Fibroblast of lung (primary cell): ENCODE measurements at places on chromosomes 7 and 10. TPM values are rescaled to one million over a fixed set of nuclear protein-coding genes. Genes with fewer than 3 reads are reported as not detected.

Gene ZNF488
- under 0.01 TPM in 1 of 2 replicates, not detected in the other for total RNA-seq

Gene GPER1
- 1.5 and 2.3 TPM in 2 replicates for total RNA-seq

Gene HHEX
- 3.1 and 3.5 TPM in 2 replicates for total RNA-seq

Gene C10orf53
- total RNA-seq: not detected in 2 replicates

Gene LAMB4
- total RNA-seq: under 0.01 and 0.17 TPM in 2 replicates

Gene SH2D4B
- not detected in 2 replicates for total RNA-seq

- no peak overlapping the region for H3K4me3 ChIP-seq
- DNase-seq: no peak
- no peak overlapping the region for H3K27ac ChIP-seq
- no peaks in the 10 kb centered on the region for H3K4me1 ChIP-seq
- no peaks in the 10 kb centered on the region for H3K27me3 ChIP-seq
- no peaks in the 10 kb centered on the region for H3K36me3 ChIP-seq
Measured at GRCh38 chr7:129385116-129385515, 49.1 kb upstream of the STRIP2 start.

- DNase-seq: peak; percentile 41
- peaks cover 15% of the 10 kb centered on the region for H3K27me3 ChIP-seq
- H3K36me3 ChIP-seq: no peaks in the 10 kb centered on the region
- peaks cover 5% of the 10 kb centered on the region for H3K4me1 ChIP-seq
- no peak overlapping the region for H3K4me3 ChIP-seq
- no peak overlapping the region for H3K27ac ChIP-seq
Measured at GRCh38 chr10:43961523-43962345, 313.1 kb upstream of the ZNF32 start.

- peaks cover 21% of the 10 kb centered on the region for H3K4me1 ChIP-seq
- H3K27ac ChIP-seq: peak overlapping the region; percentile 98
- DNase-seq: peak; percentile 75
- H3K36me3 ChIP-seq: no peaks in the 10 kb centered on the region
- no peaks in the 10 kb centered on the region for H3K27me3 ChIP-seq
Measured at GRCh38 chr10:104297697-104298660, 29.0 kb downstream of the GSTO2 start.

DNA sequence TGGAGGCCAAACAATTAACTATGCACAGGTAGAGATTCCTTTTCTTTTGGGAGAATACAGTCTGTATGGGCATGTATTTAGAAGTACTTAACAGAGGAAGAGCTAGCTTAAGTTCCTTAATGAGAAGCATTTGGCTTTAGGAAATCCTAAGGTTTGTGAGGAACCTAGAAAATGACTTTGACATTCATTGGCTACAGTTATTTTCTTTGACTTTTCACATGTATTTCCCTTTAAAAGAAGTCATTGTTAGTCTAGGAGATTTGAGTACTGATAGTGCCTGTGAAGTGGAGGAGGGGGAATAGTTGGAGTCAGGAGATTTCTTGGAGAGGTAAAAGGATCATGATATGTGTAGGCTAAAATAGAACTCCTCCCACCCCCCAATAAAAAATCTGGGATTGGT is 3.6 kb downstream of the HELLS start:
- no peaks in the 10 kb centered on the region for H3K4me1 ChIP-seq
- H3K27me3 ChIP-seq: no peaks in the 10 kb centered on the region
- no peak for DNase-seq
- H3K36me3 ChIP-seq: no peaks in the 10 kb centered on the region
- H3K27ac ChIP-seq: no peak overlapping the region
- H3K4me3 ChIP-seq: no peak overlapping the region

DNA sequence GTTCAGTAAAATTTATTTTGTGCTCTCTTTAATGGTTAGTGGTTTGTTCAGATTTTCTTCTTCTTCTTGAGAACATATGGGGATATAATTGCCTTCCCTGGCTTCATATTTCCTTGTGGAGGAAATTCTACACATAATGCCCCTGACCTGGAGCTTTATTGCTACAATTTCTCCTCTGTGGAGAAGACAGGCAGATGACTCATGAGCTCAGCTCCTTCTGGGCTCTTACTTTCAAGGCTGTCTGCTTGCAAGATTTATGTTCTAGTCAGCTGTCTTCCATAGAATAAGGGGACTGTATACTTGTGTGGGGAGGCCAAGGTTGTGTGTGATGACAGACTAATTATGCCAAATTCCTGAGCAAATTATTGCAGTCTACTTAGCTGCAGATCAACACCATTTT is 1.6 kb downstream of the LRRD1 start:
- no peaks in the 10 kb centered on the region for H3K36me3 ChIP-seq
- H3K4me1 ChIP-seq: peaks cover 9% of the 10 kb centered on the region
- peak; percentile 41 for DNase-seq

DNA sequence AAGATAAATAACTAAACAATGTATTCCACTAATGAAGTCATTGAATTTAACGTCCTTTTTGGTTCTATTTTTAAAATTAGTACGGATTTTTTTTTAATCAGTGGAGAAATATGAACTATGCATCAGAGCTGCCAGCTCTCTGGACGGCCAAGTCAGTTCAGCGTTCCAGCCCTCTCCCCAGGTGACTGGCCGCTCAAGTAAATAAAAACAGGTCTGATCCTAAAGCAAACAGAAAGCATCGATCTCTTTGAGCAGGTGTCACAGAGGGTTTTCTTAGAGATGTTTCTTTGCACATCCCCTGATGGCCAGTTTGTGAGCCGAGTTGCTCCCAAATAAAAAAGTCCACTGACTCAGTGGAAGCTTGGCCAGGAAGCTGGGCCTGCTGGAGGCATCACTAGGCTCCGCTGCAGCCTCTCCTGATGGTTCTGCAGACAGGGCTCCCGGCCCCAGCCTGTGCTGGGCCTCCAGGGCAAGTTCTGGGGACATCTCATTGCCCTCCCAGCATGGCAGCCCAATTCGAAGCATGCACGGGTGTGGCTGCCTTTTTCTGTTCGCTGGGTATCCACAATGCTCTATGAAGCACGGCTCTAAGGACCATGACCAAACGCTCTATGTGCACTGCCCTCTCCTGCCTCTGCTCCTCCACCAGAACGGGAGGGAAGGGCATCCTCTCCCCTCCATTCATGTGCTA is 74.7 kb upstream of the PPP2R2D start:
- no peak overlapping the region for H3K4me3 ChIP-seq
- H3K27ac ChIP-seq: no peak overlapping the region
- no peaks in the 10 kb centered on the region for H3K27me3 ChIP-seq
- H3K4me1 ChIP-seq: no peaks in the 10 kb centered on the region

DNA sequence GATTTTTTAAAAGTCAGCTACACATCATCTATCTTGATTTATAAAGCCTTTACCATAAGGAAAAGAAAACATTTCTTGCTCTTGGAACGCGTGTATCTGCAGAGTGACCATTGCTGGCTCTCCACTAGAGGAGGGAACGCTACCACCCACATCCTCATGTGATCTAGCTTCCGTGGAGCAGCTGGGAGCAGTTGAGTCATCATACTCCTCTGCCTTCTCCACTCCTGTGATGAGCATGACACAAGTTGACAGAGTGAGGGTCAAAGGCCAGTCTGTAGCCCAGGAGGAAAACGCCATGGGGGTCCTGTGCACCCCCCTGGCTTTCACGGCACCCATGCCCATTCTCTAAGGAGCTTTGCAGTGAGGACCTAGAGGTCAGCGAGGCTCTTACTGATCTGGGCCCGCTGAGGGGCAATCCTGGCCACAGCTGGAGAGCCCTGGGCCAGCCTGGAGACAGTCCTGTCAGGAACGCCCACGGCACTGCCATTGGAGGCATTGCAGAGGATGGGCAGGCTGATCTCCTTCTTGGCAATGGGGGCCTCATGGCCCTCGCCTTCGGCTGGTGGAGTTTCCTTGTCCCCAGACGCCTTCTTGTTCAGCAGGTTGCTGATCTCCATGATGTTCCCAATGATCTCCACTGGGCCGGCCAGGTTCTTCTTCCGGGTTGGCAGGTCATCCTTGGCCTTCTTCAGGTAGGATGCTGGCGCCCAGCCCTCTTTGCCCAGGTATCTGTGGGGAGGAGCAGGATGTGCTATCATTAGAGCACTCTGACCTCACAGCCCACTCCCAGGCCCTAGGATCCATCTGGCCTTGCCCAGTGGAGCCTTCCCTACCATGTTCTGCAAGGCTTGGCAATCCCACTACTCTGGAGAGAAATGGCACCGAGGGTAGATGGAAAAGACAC is 119.2 kb downstream of the NEURL1 start:
- H3K4me1 ChIP-seq: peaks cover 46% of the 10 kb centered on the region
- H3K36me3 ChIP-seq: peaks cover 31% of the 10 kb centered on the region
- peak; percentile 82 for DNase-seq

DNA sequence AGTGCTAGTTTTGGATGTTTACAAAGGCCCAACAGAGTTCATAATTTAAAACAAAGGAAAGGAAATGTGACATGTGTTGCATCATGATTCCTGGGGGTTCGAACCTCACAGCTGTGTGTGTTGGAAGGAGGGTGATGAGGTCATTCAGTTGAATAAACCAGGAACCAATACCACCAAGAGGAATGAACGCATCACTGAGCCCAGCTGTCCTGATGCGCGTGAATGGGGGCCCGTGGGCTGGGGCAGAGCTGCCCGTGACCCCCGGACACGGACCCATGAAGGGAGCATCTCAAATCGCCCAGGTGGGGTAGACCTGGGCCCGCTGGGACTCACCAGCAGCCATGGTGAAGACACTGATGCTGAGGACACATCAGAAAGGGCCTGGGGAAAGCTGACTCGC is 33.0 kb downstream of the BRI3 start:
- H3K27ac ChIP-seq: no peak overlapping the region
- H3K36me3 ChIP-seq: no peaks in the 10 kb centered on the region

- H3K27me3 ChIP-seq: no peaks in the 10 kb centered on the region
- H3K27ac ChIP-seq: no peak overlapping the region
- no peak overlapping the region for H3K4me3 ChIP-seq
Measured at GRCh38 chr7:30816645-30817370, 45.6 kb downstream of the MINDY4 start.

DNA sequence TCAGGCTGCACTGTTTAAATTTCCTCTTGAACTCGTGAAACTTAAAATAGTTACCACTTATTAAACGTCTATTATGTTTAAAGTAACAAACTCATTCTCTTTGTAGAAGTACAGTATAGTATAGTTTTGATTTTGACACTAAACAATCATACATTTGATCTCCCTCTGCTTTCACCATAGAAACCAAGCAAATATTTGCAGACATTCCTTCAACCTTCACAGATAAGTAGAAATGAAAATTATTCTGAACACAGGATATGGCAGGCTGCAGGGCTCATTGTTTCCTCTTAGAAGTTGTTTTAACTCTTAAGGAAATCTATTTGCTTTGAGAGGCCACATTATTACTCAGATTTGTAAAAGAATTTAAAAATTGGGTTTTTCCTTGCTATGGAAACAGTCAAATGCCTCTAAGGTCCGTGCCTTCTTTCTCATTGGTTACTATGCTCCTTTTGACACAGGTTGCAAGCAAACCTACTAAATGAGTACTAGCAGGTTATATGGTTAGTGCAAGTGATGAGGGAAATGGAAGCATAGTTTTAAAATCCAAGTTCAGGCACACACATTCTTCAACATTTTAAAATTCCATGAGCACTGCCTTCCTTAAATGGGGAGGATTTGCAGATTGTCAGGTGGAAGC is 92.8 kb upstream of the FAM133B start:
- H3K4me3 ChIP-seq: no peak overlapping the region
- no peaks in the 10 kb centered on the region for H3K27me3 ChIP-seq
- DNase-seq: peak; percentile 54
- H3K36me3 ChIP-seq: no peaks in the 10 kb centered on the region

GRCh38 chr10:122348512-122348911 is 26.0 kb upstream of the PLEKHA1 start:
- H3K27ac ChIP-seq: no peak overlapping the region
- H3K27me3 ChIP-seq: no peaks in the 10 kb centered on the region
- no peak overlapping the region for H3K4me3 ChIP-seq
- no peaks in the 10 kb centered on the region for H3K4me1 ChIP-seq

DNA sequence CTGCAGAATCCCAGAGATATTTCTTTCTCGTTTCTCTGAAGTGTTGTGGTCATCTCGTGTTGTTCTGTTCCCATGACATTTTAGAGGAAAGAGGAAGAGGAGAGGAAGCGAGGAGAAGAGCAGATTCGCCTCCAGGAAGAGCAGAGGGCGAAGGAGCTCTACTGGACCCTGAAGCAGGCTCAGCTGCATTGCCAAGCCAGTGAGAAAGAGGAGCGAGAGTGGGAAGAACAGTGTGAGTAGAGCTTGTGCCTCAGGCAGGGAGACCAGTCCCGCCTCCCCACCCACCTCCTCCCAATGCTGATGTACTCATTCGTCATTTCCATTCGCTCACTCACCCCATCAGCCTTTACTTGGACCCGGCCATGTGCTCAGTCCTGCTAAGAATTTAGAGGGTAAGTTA is 50.8 kb downstream of the SH2D4B start:
- no peaks in the 10 kb centered on the region for H3K36me3 ChIP-seq
- no peaks in the 10 kb centered on the region for H3K27me3 ChIP-seq
- H3K4me3 ChIP-seq: no peak overlapping the region

GRCh38 chr10:79392506-79393176 is 45.4 kb downstream of the PPIF start:
- H3K4me3 ChIP-seq: no peak overlapping the region
- H3K27ac ChIP-seq: no peak overlapping the region
- H3K27me3 ChIP-seq: no peaks in the 10 kb centered on the region
- peaks cover 10% of the 10 kb centered on the region for H3K4me1 ChIP-seq

- no peaks in the 10 kb centered on the region for H3K27me3 ChIP-seq
- H3K36me3 ChIP-seq: no peaks in the 10 kb centered on the region
- peak; percentile 7 for DNase-seq
- no peak overlapping the region for H3K27ac ChIP-seq
- no peak overlapping the region for H3K4me3 ChIP-seq
- H3K4me1 ChIP-seq: no peaks in the 10 kb centered on the region
Measured at GRCh38 chr10:66805612-66806011, 120.2 kb upstream of the LRRTM3 start.

- no peak overlapping the region for H3K27ac ChIP-seq
- peak; percentile 83 for DNase-seq
- H3K36me3 ChIP-seq: no peaks in the 10 kb centered on the region
- no peaks in the 10 kb centered on the region for H3K27me3 ChIP-seq
- H3K4me3 ChIP-seq: no peak overlapping the region
Measured at GRCh38 chr10:122441961-122442360, 12.5 kb upstream of the ARMS2 start.

GRCh38 chr10:70880077-70880534 is 8.3 kb downstream of the PCBD1 start:
- peaks cover 2% of the 10 kb centered on the region for H3K36me3 ChIP-seq
- no peaks in the 10 kb centered on the region for H3K4me1 ChIP-seq
- no peak overlapping the region for H3K27ac ChIP-seq
- DNase-seq: peak; percentile 83
- H3K4me3 ChIP-seq: no peak overlapping the region

- no peak overlapping the region for H3K4me3 ChIP-seq
- H3K4me1 ChIP-seq: peaks cover 18% of the 10 kb centered on the region
- no peaks in the 10 kb centered on the region for H3K36me3 ChIP-seq
- no peak overlapping the region for H3K27ac ChIP-seq
- DNase-seq: no peak
Measured at GRCh38 chr7:47636081-47636432, 54.1 kb upstream of the TNS3 start.

GRCh38 chr7:28483908-28484605 is 71.7 kb downstream of the CREB5 start:
- no peak overlapping the region for H3K4me3 ChIP-seq
- DNase-seq: peak; percentile 84
- no peaks in the 10 kb centered on the region for H3K36me3 ChIP-seq
- H3K27me3 ChIP-seq: no peaks in the 10 kb centered on the region
- no peaks in the 10 kb centered on the region for H3K4me1 ChIP-seq

GRCh38 chr7:47537716-47538675 is 43.9 kb downstream of the TNS3 start:
- no peak overlapping the region for H3K27ac ChIP-seq
- no peaks in the 10 kb centered on the region for H3K27me3 ChIP-seq
- DNase-seq: peak; percentile 57
- no peaks in the 10 kb centered on the region for H3K36me3 ChIP-seq
- peak overlapping the region; percentile 56 for H3K4me3 ChIP-seq

- H3K4me1 ChIP-seq: no peaks in the 10 kb centered on the region
- H3K4me3 ChIP-seq: no peak overlapping the region
- DNase-seq: no peak
- no peaks in the 10 kb centered on the region for H3K36me3 ChIP-seq
Measured at GRCh38 chr7:148894591-148894990, 10.5 kb upstream of the EZH2 start.
